Lower leg skin (tissue), 4 donors: ENCODE measurements at places on chromosomes 3 and 15. TPM values are rescaled to one million over a fixed set of nuclear protein-coding genes. Genes with fewer than 3 reads are reported as not detected.
A peak's percentile ranks its signal among the peaks of the same experiment; 100 is the strongest.

DNA sequence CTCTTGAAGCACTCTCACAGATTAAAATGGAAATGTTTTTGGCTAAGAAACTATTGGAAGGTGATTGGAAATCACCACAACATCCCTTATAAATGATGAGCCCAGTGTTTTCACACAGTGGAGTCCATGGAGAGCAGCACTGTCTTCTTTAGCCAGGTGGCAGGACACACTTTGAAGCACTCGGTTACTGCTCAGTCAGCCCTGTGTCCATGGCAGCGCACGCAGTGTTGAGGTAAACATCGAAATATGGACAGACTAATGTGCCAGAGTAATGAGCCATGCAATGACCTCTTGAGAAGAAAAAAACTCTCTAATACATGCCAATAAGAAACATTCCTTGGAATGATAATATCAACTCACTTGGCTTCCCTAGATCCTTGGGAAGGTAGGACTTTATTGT is 66.6 kb downstream of the TGFBR2 start:
- no peak for DNase-seq

DNA sequence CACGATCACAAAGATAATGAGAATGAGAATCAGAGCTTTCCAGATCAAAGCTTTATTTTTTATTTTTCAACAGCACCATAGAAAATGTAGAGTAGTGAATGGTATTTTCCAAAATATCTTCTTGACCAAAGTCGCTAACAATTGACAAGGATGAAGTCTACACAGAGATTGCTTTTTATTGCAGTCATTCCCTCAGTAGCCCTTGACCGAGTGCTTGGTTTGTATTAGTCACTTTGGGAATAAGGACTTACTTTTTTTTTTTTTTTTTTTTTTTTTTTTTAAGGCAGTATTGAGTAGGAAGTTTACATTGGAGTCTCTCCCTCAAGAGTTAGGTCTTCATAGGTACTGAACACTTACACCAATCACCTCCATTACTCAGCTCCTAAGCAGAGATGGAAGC is 39.8 kb downstream of the THRB start:
- no peak for DNase-seq

DNA sequence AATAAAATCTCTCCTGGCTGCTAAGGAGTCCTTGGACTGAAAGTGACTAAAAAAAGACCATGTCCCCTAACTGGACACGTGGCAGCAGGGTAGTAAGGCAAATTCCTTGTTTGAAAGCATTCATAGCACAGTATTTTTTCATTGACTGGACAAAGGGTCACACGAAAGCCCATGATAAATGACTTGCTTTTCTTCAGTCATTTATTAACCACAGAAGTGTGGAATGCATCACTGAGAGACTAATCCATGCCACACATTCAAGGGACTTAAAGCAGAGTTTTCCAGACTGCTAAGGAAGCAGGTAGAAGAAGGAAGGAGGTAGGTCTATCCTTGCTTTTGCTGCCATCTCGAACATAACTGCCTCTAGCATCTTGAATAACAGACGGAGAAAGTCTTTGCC is 31.2 kb downstream of the CASR start:
- no peak for DNase-seq

GRCh38 chr3:10337323-10338163 is 16.6 kb upstream of the SEC13 start:
- DNase-seq, result no peak

DNA sequence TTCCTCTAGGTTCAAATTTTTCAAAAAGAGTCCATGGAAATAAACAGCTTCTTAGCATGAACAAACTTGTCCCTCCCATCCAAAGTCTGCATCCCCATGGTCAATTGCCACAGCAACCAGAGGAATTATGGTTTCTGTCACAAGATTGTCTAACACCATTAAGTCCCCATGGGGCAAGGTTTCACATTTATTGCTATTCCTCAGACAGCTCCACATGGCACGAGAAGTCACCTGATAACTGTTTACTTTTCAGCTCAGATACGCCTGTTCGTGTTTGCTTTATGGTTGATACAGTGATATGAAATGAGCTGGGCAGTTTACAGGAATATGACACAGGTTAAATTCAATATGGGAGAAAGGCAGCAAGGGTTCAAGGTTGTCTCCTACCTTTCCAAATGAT is 37.9 kb upstream of the MUC13 start:
- DNase-seq, result no peak

GRCh38 chr3:51400166-51400565 is 9.1 kb downstream of the RBM15B start:
- DNase-seq, result peak; percentile 68

- no peak for DNase-seq
Observed at GRCh38 chr3:124519591-124520194, 210.6 kb upstream of the UMPS start.

DNA sequence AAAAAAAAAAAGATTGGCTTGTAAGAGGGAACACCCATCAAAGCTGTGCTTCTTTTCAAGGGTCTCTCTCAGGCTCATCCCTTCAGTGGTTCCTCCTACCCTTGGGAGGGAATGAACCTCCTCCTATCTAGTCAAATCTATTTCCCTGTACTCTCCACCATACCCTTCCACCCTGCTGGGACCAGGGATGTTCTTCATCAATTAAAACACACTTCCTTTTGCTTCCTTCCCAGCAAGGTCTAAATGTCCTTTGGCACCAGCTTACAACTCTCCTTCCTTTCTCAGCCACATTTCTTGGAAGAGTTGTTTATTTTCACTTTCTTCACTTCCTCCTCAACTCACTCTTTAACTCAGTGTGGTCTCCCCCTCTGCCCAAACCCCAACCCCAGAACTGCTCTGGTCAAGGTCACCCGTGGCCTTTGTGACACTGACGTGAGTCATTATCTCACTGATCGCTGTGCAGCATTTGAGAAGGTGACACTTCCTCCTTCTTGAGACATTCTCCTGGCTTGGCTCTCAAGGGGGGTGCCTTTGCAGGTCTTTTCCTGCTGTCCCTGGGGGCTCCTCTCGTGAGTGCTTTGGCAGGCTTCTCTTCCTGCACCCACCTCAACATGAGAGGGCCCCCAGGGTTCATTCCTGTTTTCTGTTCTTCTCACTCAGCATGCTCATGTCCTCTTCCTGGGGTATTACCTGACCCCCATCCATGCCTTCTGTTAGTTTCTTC is 210.5 kb upstream of the TLE3 start:
- DNase-seq, result no peak

GRCh38 chr3:56688191-56688590 is 5.1 kb upstream of the TASOR start:
- DNase-seq, result no peak

GRCh38 chr15:93126148-93126547 is 37.1 kb upstream of the RGMA start:
- DNase-seq, result no peak

DNA sequence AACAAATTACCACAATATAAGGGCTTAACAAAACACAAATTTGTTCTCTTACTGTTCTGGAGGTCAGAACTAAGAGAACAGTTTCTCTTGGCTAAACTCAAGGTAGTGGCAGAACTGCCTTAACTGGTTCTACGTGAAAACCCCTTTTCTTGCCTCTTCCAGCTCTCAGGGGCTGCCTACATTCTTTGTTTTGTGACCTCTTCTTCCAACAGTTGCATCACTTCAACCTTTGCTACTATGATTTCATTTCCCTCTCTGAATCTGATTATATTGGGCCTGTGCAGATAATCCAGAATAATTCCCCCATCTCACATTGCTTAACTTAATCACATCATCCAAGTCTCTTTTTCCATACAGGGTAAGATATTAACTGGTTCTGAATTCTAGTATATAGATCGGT is 624.6 kb downstream of the ZPLD1 start:
- no peak for DNase-seq

- DNase-seq, result no peak
Observed at GRCh38 chr3:186383026-186383993, 21.3 kb upstream of the DGKG start.

DNA sequence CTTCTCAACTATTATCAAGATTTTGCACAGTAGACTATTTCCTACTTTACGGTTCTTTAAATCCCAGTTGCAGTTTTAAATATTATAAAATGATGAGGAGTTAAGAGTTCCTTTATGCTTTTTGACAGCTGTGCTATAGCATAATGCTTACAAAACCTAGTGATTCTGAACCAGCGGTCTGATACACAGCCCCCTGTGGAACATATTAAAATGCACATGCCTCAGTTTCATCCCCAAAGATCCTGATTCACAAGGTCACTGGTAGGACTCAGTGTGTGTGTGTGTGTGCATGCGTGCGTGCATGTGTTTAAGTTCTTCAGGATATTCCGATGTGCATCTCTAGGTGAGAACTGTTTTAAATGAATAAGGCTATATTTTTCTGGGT is 330.1 kb upstream of the TPM1 start:
- no peak for DNase-seq

DNA sequence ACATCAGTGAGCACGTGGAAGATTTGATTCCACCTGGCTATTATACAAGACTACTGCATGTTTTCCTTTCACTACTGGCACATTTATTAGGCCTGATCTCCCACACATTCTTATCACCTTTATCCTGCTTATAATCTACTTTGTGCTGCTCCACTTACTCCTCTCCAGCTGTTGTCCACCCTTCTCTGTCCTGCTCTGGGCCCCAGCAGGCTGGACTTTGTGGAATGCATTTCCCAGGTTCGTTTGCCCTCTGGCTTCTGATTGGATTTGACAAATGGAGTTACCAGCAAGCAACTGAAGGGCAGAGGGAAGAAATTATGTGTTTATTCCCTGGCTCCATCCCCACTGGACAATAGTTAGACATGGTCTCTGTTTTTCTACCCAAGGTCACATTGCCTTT is 75.5 kb downstream of the DCLK3 start:
- no peak for DNase-seq

- no peak for DNase-seq
Observed at GRCh38 chr3:177931346-177931745, 604.9 kb upstream of the KCNMB2 start.

GRCh38 chr3:59775761-59776325 is 726.0 kb upstream of the CFAP20DC start:
- DNase-seq, result no peak

- DNase-seq, result no peak
Observed at GRCh38 chr15:65077981-65078352, 1.4 kb downstream of the KBTBD13 start.

DNA sequence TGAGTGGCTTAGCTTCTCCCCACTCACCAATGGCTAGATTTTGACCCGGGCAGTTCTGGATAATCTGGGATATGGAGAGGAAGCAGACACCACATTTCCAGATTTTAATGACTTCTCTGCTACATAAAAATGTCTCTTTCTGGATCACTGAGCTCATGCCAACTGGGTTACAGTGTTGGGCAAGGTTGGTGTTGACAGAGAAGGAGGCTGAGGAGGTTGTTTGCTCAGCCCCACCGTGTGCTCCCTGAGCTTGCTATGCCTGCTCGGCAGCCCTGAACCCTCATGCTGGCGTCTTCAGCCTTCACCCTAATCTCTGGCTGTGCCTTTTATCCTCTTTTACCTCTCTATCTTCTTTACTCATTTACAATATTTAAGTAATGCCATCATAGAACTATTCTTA is 53.0 kb upstream of the KPNA4 start:
- DNase-seq, result no peak

- no peak for DNase-seq
Observed at GRCh38 chr3:138327831-138328230, 1.8 kb downstream of the NME9 start.

DNA sequence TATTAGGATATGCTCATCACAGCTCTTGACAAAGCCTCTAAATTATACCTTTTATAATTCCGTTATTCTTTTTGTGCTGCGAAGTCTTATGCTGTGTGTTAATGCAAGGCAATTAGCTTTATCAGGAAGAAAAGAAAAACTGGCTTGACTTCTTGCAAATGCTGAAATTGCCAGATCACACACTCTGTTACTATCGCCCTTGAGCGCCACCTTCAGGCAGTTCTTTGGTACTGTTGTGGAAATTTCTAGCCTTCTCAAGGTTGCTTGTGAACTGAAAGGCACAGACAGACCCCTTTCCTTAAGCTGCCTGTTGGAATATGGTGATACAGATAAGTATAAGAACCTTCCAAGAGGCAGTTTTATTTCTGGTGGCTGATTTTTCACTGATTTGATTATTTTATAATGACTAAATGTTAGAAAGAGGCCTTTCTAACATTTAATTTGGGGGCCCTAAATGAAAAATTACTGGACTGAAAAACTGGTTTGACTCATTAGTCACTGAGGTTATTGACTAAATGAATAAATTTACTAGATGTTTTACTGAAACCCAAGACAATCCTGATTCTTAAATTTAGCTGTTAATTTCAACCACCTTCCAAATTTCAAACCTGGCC is 126.2 kb upstream of the RASGRP1 start:
- DNase-seq, result peak; percentile 90

DNA sequence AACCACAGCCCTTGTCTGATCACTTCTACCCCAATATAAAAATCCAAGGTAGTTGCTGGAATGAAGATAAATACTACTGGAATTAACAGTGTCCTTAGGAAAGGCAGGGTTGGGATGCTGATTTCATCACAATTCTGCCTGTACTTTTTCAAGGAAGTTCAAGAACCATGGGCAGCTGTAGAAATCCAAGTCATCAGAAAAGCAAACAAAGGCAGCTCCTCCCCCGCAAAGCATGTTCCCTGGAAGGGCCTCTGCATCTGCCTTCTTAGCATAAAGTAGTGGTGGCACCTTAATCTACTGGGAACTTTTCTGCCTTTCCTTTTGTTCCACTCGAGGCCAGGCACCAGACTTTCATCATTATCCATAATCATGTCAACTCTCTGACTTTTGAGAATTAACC is 54.4 kb downstream of the ERC2 start:
- DNase-seq, result no peak

DNA sequence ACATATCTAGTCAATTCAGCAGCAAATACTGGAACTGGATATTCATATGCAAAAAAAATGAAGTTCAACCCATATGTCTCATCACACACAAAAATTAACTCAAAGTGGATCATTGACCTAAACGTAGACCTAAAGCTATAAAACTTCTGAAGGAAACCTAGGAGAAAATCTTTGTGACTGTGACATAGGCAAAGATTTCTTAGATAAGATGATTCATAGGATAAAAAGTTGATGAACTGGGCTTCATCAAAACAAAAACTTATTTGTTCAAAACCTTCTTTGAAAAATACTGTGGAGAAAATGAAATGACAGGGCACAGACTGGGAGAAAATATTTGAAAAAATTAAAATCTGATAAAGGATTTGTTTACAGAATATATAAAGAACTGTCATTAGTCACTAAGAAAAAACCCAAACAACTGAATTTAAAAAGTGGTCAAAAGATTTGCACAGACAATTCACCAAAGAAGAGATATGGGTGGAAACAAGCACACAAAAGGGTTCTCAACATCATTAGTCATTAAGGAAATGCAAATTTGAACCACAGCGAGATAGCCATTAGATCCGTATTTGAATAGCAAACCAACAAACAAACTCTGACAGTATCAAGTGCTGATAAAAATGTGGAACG is 62.8 kb downstream of the ITGB5 start:
- DNase-seq, result no peak

SOX14 gene
- total RNA-seq, result not detected

SPINK8 gene
- not detected for total RNA-seq

COL6A6 gene
- total RNA-seq, result 1.2 TPM

ATP13A5 gene
- total RNA-seq, result 5.6 TPM

SYNPR gene
- total RNA-seq, result not detected

GOLGA8R gene
- 4.6 TPM for total RNA-seq

HTD2 gene
- total RNA-seq, result 9.5 TPM

TTC21A gene
- 2.7 TPM for total RNA-seq

IFT80 gene
- total RNA-seq, result 15.7 TPM

ISG20 gene
- total RNA-seq, result 10.8 TPM
